ENCODE measurements at places on chromosomes 16 and 17. TPM values are rescaled to one million over a fixed set of nuclear protein-coding genes. Genes with fewer than 3 reads are reported as not detected.
A peak's percentile ranks its signal among the peaks of the same experiment; 100 is the strongest.

Gene PSME3
- total RNA-seq = 69.4 TPM

Gene GNAO1
- 13.4 TPM for total RNA-seq

Gene ADAP2
- 10.3 TPM for total RNA-seq

Gene SLC12A3
- not detected for total RNA-seq

Gene ALG1
- 6.5 TPM for total RNA-seq

Gene AXIN2
- 16.9 TPM for total RNA-seq

Gene FOXN1
- total RNA-seq = not detected

DNA sequence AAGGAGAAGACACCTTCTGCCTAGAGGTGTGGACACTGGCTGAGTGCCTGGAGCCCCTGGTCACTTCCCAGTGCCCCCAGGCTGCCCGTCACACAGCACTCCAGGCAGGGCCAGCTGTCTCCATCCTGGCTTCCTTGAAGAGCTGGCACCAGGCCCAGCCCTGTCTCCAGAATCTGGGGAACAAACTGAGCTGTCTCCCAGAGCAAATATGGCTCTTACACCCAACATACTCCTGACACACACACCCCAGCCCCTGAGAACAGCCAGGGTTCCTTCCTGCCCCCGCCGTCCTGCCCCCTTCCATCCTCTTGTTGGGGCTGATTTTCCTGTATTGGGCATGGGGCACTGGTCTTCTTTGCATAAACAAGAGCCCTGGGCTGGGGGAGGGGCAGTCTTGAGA is 9.1 kb downstream of the NHERF1 start:
- peak; percentile 64 for DNase-seq
- no peaks in the 10 kb centered on the region for H3K27me3 ChIP-seq
- H3K4me3 ChIP-seq = no peak overlapping the region
- H3K4me1 ChIP-seq = peaks cover 47% of the 10 kb centered on the region
- peak overlapping the region; percentile 37 for H3K27ac ChIP-seq

GRCh38 chr16:1333854-1334700 is 632 bp downstream of the BAIAP3 start:
- peaks cover 20% of the 10 kb centered on the region for H3K4me1 ChIP-seq
- H3K27ac ChIP-seq = peak overlapping the region; percentile 76
- H3K27me3 ChIP-seq = peaks cover 39% of the 10 kb centered on the region
- H3K4me3 ChIP-seq = peak overlapping the region; percentile 41
- no peaks in the 10 kb centered on the region for H3K36me3 ChIP-seq
- no peak for DNase-seq

DNA sequence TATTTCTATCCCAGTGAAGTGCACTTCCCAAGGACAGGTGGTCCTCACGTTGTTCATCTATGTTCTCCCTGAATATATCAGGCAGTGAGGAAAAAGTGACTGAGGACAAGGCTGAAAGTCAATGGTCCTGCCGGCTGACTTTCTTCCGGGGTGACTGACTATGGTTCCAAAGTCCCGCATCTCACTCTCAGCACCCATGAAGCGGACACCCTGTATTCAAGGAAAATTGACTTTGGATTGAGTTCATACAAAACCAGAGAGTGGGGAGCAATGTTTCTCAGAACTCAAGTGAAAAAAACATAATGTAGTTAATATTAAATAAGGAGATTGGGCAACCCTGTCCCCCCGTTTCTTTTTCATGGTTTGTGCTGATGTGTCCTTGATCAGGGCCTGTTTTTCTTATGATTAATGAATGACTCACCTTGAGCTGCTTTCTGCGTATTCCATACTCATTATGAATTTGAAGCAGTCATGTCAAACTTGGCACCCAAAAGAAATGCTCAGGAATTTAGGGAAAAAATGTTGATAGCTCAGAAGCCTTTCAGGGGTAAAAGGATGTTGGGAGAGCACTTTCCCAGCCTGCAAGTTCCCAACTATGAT is 184.0 kb downstream of the CYLD start:
- no peaks in the 10 kb centered on the region for H3K27me3 ChIP-seq
- no peaks in the 10 kb centered on the region for H3K4me1 ChIP-seq
- H3K27ac ChIP-seq = no peak overlapping the region
- no peak overlapping the region for H3K4me3 ChIP-seq

- no peak overlapping the region for H3K4me3 ChIP-seq
- no peak overlapping the region for H3K27ac ChIP-seq
- H3K27me3 ChIP-seq = no peaks in the 10 kb centered on the region
- no peaks in the 10 kb centered on the region for H3K4me1 ChIP-seq
- no peaks in the 10 kb centered on the region for H3K36me3 ChIP-seq
Observed at GRCh38 chr16:50526249-50526648, 21.9 kb upstream of the NKD1 start.

DNA sequence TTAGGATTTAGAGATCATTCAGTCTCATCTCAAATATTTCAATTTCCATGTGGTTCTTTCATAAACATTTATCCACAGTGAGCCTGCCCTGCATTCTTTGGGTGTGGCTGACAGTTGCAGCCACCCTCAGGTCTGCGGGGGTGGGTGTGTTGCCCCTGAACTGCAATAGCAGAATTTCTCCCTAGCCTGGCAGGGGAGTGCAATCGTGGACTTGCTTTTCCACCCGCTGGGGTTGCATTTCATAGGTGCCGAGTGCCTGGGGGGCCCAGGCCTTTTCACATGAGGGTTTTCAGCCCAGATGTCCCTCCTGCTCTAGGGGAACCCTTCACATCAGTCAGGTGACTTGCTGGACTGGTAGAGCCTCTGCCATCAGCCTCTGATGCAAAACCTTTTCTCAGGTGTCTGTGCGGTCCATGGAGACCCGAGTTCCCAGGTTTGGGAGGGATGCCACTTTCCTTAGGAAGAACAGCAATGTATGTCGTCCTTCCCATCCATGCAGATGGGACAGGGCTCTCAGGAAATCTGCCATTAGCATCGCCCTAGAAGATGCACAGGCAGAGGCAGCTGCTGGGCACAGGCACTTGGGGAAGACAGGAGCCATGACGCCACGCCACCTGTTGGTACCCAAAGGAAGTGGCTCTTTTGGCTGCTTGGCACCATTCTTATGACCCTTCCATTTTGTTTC is 2.4 kb upstream of the USP36 start:
- no peak overlapping the region for H3K27ac ChIP-seq
- no peaks in the 10 kb centered on the region for H3K36me3 ChIP-seq
- DNase-seq = no peak
- H3K4me3 ChIP-seq = no peak overlapping the region
- H3K4me1 ChIP-seq = peaks cover 20% of the 10 kb centered on the region

DNA sequence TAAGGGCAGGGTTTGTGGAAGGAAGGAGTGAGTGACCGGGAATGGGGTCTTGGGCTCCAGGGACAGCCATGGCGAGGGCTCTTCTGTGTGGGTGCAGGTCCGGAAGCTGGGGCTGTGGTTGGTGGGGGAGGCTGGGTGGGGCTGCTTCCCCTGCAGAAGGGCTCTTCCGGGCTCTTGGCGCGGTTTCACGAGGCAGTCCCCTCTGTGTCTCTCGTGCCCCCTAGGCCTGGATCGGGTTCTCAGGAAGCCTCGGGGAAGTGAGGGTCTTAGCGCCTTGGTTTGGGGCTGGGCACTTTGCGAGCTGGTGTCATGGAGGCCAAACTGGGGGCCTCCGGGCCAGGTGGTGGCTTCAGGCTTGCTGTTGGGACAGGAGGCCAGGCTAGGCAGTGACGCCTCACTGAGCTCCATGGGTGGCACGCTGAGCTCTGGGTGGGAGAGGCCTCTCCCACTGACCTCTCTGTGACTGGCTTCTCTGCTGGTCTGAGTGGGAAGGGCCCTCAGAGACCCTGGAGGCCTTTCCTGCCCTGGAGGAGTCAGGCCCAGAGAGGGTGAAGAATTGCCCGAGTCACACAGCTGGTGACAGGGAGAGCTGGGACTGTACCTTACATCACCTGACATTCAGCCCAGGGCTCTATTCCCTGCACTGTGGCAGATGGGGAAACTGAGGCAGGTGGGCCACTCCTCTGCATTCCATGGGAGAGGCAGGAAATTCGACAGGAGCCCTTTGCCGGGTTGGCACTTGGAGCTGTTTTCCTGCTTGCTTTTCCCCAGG is 8.2 kb downstream of the ADCY7 start:
- H3K36me3 ChIP-seq = no peaks in the 10 kb centered on the region
- no peaks in the 10 kb centered on the region for H3K4me1 ChIP-seq
- H3K27ac ChIP-seq = no peak overlapping the region
- no peak for DNase-seq
- no peaks in the 10 kb centered on the region for H3K27me3 ChIP-seq
- H3K4me3 ChIP-seq = peak overlapping the region; percentile 28

DNA sequence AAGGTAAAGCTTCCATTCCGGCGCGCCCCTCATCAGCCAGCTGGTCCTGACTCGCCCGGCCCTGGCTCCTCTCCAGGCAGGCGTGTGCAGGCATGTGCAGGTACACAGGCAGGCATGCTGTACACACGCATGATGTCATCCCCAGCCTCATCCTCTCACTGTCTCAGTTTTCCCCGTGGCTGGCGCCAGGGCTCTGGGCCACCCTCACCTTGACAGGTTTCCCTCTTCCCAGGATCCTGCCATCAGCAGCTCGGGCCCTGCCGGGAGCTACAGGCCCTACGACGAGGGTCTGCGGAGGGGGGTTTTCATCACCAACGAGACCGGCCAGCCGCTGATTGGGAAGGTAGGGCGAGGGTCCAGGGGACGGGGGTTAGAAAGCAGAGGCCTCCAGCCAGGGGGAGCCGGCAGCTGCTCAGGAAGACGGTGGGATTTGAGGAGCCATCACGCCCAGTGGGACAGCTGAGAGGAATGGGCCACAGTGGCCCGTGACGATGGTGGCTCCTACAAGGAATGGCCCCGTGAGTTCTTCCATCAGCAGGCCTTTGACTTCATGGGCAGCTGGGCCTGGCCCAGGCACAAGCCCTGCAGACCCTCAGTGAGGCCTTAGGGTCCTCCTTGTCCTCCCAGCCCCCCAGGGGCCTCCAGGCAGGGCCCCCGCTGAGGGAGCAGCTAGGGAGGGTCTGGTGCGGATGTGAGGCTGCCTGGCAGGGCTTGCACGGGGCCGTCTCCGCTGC is 8.5 kb downstream of the GAA start:
- H3K4me3 ChIP-seq = no peak overlapping the region
- H3K27me3 ChIP-seq = no peaks in the 10 kb centered on the region
- H3K4me1 ChIP-seq = no peaks in the 10 kb centered on the region
- no peak for DNase-seq
- H3K36me3 ChIP-seq = no peaks in the 10 kb centered on the region

GRCh38 chr17:81422776-81423697 is 27.8 kb downstream of the BAHCC1 start:
- no peak overlapping the region for H3K4me3 ChIP-seq
- peak overlapping the region; percentile 87 for H3K27ac ChIP-seq
- H3K36me3 ChIP-seq = no peaks in the 10 kb centered on the region

- peak; percentile 75 for DNase-seq
- H3K4me1 ChIP-seq = peaks cover 21% of the 10 kb centered on the region
- no peak overlapping the region for H3K4me3 ChIP-seq
- no peaks in the 10 kb centered on the region for H3K27me3 ChIP-seq
- no peaks in the 10 kb centered on the region for H3K36me3 ChIP-seq
Observed at GRCh38 chr17:73365906-73366623, 54.3 kb upstream of the CDC42EP4 start.

- no peaks in the 10 kb centered on the region for H3K27me3 ChIP-seq
- no peak overlapping the region for H3K4me3 ChIP-seq
Observed at GRCh38 chr16:73026754-73027684, 20.9 kb downstream of the ZFHX3 start.

GRCh38 chr16:49921791-49922456 is 66.0 kb upstream of the ZNF423 start:
- no peak overlapping the region for H3K4me3 ChIP-seq
- H3K4me1 ChIP-seq = no peaks in the 10 kb centered on the region
- no peak overlapping the region for H3K27ac ChIP-seq
- no peaks in the 10 kb centered on the region for H3K36me3 ChIP-seq
- peak; percentile 62 for DNase-seq
- H3K27me3 ChIP-seq = no peaks in the 10 kb centered on the region

DNA sequence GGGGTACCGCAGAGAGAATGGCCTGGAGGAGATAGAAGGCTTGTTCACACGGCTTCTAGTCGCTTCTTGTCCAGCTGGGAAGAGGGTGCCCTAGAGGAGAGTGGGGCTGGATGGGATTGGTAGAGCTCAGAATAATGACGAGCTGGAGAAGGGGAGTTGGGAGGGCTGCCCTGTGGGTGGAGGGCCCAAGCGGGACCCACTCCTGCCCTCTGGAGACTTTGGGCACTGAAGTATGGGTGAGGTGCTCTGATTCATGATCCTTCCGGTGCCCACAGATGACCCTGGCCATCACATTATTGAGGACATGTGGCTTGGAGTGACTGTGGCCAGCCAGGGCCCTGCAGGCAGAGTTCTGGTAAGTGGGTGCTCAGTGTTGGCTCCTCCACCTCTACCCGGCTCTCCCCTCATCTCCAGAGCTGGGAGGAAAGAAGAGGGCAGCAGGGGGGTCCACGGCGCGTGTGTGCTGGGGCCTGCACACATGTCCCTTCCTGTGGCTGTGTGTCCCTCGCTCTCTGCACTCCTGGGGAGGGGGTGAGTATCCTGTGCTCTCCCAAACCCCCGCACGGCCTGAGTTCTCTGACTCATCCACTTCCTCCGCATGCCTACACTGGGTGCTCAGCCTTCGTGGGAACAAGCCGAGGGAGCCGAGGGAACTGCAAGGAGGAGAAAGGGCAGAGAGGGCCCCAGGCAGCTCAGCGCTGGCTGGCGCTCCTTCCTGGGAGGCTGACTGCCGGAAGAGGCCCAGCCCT is 8.5 kb downstream of the ITGA3 start:
- H3K4me1 ChIP-seq = peaks cover 76% of the 10 kb centered on the region
- no peaks in the 10 kb centered on the region for H3K27me3 ChIP-seq
- no peak overlapping the region for H3K4me3 ChIP-seq
- H3K27ac ChIP-seq = peak overlapping the region; percentile 91
- no peaks in the 10 kb centered on the region for H3K36me3 ChIP-seq

DNA sequence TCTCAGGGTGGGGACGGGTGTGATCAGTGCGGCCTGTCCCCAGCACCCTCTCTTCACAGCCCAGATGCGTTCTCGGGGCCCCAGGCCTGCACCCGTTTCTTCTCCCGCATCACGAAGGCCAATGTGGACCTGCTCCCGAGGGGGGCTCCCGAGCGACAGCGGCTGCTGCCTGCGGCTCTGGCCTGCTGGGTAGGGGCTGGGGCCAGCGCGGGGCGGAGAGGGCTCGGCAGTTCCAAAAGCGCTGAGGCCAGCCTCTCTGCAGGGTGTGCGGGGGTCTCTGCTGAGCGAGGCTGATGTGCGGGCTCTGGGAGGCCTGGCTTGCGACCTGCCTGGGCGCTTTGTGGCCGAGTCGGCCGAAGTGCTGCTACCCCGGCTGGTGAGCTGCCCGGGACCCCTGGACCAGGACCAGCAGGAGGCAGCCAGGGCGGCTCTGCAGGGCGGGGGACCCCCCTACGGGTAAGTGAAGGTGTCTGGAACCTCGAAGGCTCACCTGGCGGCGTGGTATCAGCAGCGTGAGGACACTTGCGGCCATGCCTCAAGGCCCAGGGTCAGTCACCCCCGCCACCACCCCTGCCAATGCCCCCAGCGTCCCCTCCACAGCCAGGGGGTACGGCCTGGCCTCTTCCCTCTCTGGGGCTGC is 4.4 kb downstream of the MSLN start:
- no peaks in the 10 kb centered on the region for H3K27me3 ChIP-seq
- no peak overlapping the region for H3K27ac ChIP-seq
- no peak overlapping the region for H3K4me3 ChIP-seq
- DNase-seq = peak; percentile 4
- H3K36me3 ChIP-seq = no peaks in the 10 kb centered on the region
- no peaks in the 10 kb centered on the region for H3K4me1 ChIP-seq

GRCh38 chr16:70440009-70440692 is 1.3 kb upstream of the ST3GAL2 start:
- DNase-seq = no peak
- H3K36me3 ChIP-seq = no peaks in the 10 kb centered on the region
- no peak overlapping the region for H3K27ac ChIP-seq
- peaks cover 9% of the 10 kb centered on the region for H3K4me1 ChIP-seq

GRCh38 chr16:81996664-81997509 is 14.4 kb downstream of the SDR42E1 start:
- H3K36me3 ChIP-seq = no peaks in the 10 kb centered on the region
- no peak overlapping the region for H3K4me3 ChIP-seq
- no peaks in the 10 kb centered on the region for H3K27me3 ChIP-seq
- peaks cover 9% of the 10 kb centered on the region for H3K4me1 ChIP-seq

All from heart left ventricle (tissue), 16 donors.